ENCODE measurements at places on chromosomes 2 and 18. TPM values are rescaled to one million over a fixed set of nuclear protein-coding genes. Genes with fewer than 3 reads are reported as not detected.

Gene RND3
- total RNA-seq = not detected

Gene NEU4
- 0.31 TPM for total RNA-seq

Gene FTCDNL1
- 3.3 TPM for total RNA-seq

Gene METTL21A
- 21.2 TPM for total RNA-seq
